Dermis microvascular lymphatic vessel endothelial cell (primary cell): ENCODE measurements at places on chromosomes 7 and 10. TPM values are rescaled to one million over a fixed set of nuclear protein-coding genes. Genes with fewer than 3 reads are reported as not detected.

PPP3CB gene
- total RNA-seq = 7.2 and 11.4 TPM in 2 replicates

RPEL1 gene
- total RNA-seq = 0.13 TPM in 2 replicates

TMEM270 gene
- not detected in 2 replicates for total RNA-seq

STOX1 gene
- 0.13 and 0.38 TPM in 2 replicates for total RNA-seq

ZKSCAN1 gene
- total RNA-seq = 21.7 and 30.7 TPM in 2 replicates

EGR2 gene
- total RNA-seq = 0.13 TPM in 1 of 2 replicates, not detected in the other

CALHM1 gene
- total RNA-seq = not detected in 2 replicates

LRRC61 gene
- total RNA-seq = 3.7 and 4.8 TPM in 2 replicates

UNCX gene
- total RNA-seq = not detected in 2 replicates

IFIT1B gene
- total RNA-seq = not detected in 2 replicates

NEUROD6 gene
- total RNA-seq = not detected in 2 replicates

TEX36 gene
- total RNA-seq = not detected in 2 replicates

HOXA10 gene
- total RNA-seq = 0.90 and 2.3 TPM in 2 replicates

TBATA gene
- not detected in 2 replicates for total RNA-seq

NRCAM gene
- 1.5 and 3.3 TPM in 2 replicates for total RNA-seq

C10orf62 gene
- not detected in 2 replicates for total RNA-seq

C10orf95 gene
- under 0.01 TPM in 1 of 2 replicates, not detected in the other for total RNA-seq

HMX3 gene
- total RNA-seq = not detected in 2 replicates

MEIG1 gene
- total RNA-seq = not detected in 2 replicates

FFAR4 gene
- not detected in 2 replicates for total RNA-seq

FIGNL1 gene
- total RNA-seq = 18.3 and 19.0 TPM in 2 replicates

CCDC146 gene
- 0.26 and 1.5 TPM in 2 replicates for total RNA-seq

NPY4R2 gene
- not detected in 2 replicates for total RNA-seq

SLIT1 gene
- under 0.01 TPM in 1 of 2 replicates, not detected in the other for total RNA-seq
